GM23248 (cell line): ENCODE measurements at places on chromosomes 11 and 22. TPM values are rescaled to one million over a fixed set of nuclear protein-coding genes. Genes with fewer than 3 reads are reported as not detected.

DNA sequence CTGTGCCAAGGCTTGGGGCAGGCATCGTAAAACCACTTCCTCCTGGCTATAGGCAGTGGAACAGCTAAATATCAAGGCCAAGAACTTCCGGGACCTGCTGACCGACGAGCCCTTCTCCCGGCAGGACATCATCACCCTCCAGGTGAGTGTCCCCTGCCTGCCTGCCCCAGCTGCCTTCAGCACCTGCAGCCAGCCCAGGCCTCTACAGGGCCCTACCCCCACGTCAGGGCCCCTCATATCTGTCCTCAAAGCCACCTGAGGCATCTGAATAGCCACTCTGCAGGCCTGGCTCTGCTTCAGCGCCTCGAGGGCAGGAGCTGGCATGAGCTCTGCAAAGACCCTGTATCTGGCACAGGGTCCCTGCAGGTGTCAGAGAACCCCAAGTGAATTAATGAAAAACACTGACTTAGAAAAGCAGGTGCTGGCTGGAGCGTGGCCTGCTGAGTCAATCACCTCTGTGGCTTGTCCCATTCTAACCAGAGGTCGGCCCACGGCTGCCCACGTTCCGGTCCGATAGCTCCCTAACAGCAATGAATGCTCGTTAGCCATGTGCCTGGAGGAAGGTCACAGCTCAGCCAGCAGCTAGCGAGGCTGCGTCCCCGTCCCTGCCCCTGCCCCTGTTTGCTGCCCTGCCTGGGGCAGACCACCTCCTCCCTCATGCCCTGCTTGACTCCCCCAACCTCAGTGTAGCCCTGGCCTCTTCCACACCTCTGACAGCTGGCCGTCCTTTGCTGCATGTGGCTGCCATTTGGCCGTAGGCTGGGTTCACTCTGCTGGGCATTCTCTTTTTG is 16.8 kb downstream of the PPIL2 start:
- DNase-seq = no peak

- no peak for DNase-seq
Observed at GRCh38 chr11:69474736-69475135, 6.7 kb upstream of the LINC01488 start.

DNA sequence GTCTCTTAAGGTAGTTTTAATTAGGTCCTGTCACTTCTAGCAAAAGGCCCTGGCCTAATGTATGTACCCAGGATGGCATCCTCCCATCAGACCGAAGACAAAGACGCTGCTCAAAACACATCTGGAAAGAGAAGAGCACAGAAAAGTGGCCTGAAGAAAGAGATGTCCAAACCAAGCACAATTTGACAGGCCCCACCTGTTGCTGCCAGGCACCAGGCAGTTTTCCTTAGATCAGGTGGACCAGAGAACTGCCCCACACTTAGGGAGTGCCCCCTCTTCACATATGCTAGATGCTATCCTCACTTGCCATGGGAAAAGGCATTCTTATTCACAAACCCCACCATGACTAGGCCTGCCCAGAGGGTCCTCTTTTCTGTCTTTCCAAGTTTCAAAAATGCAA is 3.3 kb upstream of the HMGXB4 start:
- no peak for DNase-seq

GRCh38 chr11:33598426-33599069 is 102.1 kb downstream of the C11orf91 start:
- DNase-seq = no peak

GRCh38 chr11:126459691-126460281 is 104.3 kb downstream of the ST3GAL4 start:
- DNase-seq = peak; percentile 78

- peak; percentile 87 for DNase-seq
Observed at GRCh38 chr11:75966537-75967287, 151.7 kb downstream of the UVRAG start.

- no peak for DNase-seq
Observed at GRCh38 chr11:15970506-15971214, 385.7 kb downstream of the SOX6 start.

- peak; percentile 92 for DNase-seq
Observed at GRCh38 chr11:65887723-65888162, 528 bp downstream of the FIBP start.

DNA sequence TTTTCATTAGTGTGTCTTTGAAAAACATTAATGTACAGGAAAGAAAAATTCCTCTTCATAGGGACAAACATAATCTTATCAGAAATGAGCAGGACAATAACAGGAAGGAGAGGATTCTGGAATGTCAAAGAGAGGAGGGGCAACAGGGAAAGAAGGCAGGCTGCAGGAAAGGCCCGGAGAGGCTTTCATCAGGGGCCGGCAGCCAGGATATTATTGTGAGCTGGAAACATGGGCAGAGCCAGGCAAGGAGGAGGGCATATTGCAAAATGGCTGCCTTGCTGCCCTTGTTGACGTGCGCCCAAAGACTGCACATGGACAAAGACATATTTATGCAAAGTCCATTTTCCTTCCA is 433.7 kb downstream of the ETS1 start:
- no peak for DNase-seq

- peak; percentile 19 for DNase-seq
Observed at GRCh38 chr11:106306942-106307341, 229.5 kb downstream of the AASDHPPT start.

GRCh38 chr11:118620529-118621070 is 13.2 kb downstream of the PHLDB1 start:
- no peak for DNase-seq

DNA sequence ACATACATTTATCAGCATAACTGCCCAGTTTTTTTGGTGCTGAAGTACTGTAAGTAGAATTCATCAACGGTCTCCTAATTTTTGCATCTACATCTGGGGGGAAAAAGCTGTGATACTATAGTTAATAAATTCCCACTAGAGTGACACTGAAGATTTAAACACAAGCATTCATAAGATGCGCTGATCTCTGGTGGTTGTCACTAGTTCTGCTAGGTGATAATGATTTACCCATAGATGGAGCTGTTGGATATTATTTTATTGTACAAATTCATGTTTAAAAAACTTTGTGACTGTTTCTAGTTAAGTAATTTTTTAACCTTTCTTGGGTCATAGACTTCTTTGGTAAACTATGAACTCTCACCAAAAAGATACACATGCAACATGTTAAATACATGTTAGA is 106.6 kb downstream of the EMSY start:
- DNase-seq = peak; percentile 5

DNA sequence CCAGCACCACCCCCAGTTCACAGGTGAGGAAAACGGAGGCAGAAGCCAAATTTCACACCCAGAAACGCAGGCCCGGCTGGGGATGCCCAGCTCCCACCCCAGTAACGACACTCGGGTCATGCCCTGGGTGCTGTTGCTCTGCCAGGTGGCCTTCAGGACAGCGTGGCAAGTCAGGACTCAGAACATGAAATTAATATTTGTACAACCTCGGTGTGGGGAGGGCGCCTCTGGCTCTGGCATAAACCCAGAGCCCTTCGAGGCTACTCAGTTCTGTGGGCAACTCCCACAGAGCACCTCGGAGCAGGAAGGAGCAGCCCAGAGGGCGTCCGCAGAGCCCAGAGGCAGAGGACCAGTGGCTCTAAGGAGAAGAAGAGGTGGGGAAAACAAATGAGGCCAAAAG is 71.6 kb downstream of the CELSR1 start:
- DNase-seq = no peak

C11orf16 gene
- not detected in 2 replicates for polyA plus RNA-seq

DNA sequence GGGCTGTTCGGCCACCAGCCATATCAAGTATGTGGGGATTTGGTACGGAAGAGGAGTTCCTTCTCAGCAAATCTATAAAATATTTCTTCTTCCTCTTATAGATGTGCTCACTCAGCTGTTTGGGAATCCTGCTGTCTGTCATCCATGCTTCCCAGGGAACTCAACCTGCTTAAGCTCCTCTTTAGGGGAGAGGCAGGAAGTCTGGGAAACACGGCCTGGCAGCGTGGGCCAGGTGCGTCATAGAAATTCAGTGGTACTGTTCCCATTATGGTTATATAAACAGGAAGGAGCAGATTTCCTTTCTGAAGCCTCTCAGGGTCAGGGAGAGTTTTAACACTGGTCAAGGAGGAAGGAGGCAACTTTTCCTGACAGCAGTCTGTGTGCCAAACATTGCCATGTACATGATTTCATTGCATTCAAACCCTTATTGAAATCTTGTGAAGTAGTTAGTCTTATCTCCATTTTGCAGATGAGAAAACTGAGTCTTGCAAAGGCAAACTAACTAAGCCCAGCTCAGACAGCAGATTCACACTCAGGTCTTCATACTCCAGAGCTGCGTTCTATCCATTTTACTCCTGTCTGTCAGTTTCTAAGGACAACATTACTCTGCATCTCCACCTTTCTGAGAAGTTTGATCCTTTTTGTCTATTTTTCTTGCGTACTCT is 35.4 kb upstream of the AMOTL1 start:
- DNase-seq = peak; percentile 42

DLG2 gene
- 1.1 and 1.2 TPM in 2 replicates for polyA plus RNA-seq

GRCh38 chr22:26975865-26976264 is 318.5 kb downstream of the MIAT start:
- DNase-seq = no peak

DNA sequence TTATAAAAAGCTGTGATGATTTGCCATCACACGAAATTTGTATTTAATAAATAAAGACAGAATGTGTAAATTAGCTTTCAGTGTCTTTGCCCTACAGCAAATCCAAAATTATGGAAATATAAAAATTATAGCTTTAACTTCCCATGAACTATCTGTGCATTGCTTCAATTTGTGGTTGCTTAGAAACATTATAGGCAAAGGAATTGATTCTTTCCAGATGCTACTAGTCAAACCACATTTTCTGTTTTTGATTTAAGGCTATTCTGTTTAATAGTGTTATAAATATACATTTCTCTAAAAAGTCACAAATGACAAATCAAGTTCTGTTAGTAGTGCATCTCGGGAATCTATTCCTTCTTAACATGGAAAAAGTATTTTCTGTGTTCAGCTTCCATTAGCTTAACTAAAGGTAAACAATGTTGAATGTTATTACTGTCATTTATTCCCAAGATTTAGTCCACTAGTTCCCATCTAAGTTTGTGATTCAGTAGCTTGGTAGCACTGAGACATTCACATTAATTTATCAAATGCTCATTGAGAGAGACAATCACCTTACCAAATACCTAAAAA is 1086.3 kb upstream of the CCDC90B start:
- no peak for DNase-seq

GRCh38 chr11:3807909-3808860 is at the start of gene PGAP2:
Gene PGAP2 (plus strand): TSS chr11:3808560. CDS start chr11:3811260, 2,700 bp downstream.
- DNase-seq = peak; percentile 80

DEUP1 gene
- polyA plus RNA-seq = not detected in 2 replicates

DNA sequence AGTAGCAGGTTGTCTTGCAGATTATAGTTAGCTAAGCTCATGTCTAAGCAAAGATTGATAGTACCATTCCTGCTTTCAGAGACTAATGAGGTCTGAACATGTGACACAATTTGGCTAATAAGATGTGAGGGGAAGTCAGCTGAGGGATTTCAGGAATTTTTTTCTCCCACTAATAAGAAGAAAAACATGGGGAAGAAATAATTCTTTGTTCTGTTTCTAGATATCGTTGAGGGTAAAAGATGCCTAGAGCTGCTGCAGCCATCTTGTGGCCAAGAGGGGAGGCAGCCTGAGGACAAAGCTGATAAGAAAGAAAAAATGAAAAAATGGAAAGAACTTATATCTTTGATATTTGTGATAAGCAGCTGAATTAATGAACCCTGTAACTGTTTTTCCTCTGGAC is 1334.4 kb downstream of the LRRC4C start:
- DNase-seq = no peak

DNA sequence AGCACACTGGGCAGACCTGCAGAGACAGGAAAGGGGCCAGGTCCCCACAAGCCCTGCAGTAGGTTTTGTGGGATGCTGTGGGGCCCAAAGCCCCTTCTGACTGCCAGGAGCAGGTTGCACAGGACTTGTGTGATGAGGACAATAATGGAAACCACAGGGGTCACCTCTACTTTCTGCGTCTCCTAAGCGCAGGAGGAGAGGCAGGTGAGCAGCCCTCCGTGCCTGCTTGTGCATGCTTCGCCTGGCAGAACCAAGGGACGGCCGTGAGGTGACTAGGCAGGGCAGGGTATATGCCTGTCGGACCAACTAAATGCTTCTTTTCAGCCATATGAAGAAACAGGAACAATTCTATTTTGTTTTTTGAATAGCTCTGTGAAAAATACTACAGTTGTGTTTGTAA is 77.9 kb upstream of the PITPNB start:
- no peak for DNase-seq

IGSF9B gene
- 0.04 TPM in 1 of 2 replicates, not detected in the other for polyA plus RNA-seq

DNA sequence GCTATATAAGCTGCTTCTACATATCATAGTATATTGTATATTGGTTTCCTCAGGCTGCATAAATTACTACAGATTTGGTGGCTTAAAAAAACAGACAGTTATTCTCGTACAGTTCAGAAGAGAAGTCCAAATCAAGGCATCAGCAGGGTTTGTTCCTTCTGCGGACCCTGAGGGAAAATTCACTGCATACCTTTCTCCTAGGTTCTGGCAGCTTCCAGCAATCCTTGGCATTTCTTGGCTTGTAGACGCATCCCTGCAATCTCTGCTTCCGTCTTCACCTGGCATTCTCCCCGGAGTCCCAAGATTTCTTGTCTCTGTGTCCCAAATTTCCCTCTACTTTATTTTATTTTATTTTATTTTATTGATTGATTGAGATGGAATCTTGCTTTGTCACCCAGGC is 142.8 kb downstream of the COMMD9 start:
- no peak for DNase-seq

GRCh38 chr11:47688111-47688510 is 27.1 kb downstream of the AGBL2 start:
- DNase-seq = no peak

- no peak for DNase-seq
Observed at GRCh38 chr22:42630211-42630610, 10.2 kb downstream of the ATP5MGL start.

- DNase-seq = peak; percentile 32
Observed at GRCh38 chr11:108253176-108253575, 30.3 kb downstream of the ATM start.

SNX19 gene
- polyA plus RNA-seq = 35.1 and 40.3 TPM in 2 replicates

DNA sequence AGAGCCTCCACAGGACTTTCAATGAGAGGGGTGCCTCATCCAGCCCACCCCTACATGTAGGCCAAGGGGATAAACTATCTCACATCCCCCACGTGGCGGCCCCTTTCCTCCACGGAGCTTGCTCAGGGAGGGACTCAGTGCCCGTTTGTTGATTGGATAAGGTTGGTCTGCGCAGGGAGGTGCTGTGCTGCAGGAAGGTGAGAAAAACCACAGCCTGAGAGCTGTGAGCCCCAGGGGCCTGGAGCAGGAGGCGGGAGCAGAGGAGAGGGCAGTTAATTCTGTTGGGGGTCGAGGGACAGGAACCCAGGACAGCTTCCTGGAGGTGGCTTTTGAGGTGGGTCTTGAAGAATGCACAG is 31.9 kb upstream of the ATXN10 start:
- no peak for DNase-seq

CHRM1 gene
- polyA plus RNA-seq = not detected in 2 replicates
